ENCODE measurements at places on chromosomes 3 and 15. TPM values are rescaled to one million over a fixed set of nuclear protein-coding genes. Genes with fewer than 3 reads are reported as not detected.
A peak's percentile ranks its signal among the peaks of the same experiment; 100 is the strongest.

- no peak for DNase-seq
These were observed 452.1 kb upstream of the THBS1 start for GRCh38 chr15:39128746-39129145.

DNA sequence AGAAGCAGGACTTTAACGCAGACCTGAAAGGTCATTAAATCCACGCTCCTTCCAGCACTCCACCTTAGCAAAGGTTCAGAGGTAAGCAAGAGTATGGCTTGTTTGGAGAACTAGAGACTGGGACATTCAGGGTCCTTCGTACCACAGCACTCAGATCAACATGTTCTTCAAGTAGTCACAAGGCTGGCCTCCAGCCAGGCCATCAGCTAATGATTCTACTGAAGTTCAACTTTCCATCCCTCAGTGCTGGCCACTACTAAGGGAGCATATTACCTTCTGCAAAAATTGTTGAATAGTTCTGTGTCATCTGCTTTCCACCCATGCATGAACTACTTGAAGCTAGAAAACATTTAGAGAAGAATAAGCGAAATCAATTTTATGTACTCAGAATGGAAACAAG is 17.6 kb downstream of the CD200R1L start:
- DNase-seq = no peak

- no peak for DNase-seq
These were observed 46.0 kb downstream of the RHCG start for GRCh38 chr15:89450076-89451006.

Gene GOLGA8G
- total RNA-seq = not detected

DNA sequence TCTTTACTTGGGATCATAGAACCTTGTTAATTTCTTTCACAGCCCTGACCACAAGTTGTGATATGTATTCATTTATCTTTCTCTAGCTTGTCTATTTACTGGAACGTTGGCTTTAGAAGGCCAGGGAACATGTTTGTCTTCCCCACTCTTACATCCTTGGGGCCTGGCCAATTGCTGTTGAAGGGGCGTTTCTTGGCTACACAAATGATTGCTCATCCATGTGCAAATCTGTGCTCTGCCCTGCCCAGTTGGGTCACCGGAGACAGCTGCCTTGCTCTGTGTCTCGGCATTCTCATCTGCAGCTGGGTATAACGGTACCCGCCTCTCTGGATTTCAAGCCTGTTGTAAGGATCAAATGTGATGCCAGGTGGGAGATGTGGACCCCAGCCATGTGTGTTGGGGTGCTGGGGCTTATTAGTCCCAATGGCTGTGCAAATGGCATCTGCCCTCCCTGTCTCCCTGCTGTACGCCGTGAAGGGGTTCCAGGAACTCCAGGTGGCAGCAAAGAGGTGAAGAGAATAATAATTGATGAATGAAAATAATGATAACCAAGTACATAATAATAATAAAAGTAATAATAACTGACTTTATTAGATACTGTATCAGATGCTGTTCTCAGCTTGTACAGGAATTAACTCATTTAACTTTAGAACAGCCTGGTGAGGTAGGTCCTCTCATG is 24.0 kb upstream of the TLE3 start:
- peak; percentile 70 for DNase-seq

GRCh38 chr3:97360804-97361203 is 403.8 kb upstream of the ARL6 start:
- no peak for DNase-seq

Data from lung (tissue), 17 donors.